CD4-positive, CD25-positive, alpha-beta regulatory T cell (primary cell): ENCODE measurements at places on chromosomes 2 and 18.

GRCh38 chr18:12308386-12309100 is 502 bp downstream of the TUBB6 start:
- DNase-seq = peak; percentile 31

DNA sequence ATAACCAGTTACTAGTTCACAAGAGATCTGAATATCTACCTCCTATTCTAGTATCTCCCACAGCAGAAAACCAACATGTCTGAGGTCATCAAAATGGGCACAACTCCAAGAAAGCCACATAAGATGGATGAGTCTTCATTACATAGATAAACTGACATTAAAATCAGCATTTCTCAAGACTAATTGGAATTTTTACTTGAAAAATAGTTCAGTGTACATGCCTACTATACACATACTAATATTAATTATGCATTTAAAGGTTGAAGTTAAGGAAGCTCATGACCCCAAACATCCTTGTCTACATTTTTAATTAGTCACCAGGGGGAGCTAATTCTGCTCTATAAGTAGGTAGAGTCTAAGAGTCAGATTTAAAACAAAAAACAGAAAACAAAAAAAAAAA is 41.9 kb downstream of the ZNF521 start:
- DNase-seq = peak; percentile 1

- no peak for DNase-seq
Measured at GRCh38 chr2:147439986-147440385, 404.8 kb upstream of the ACVR2A start.

DNA sequence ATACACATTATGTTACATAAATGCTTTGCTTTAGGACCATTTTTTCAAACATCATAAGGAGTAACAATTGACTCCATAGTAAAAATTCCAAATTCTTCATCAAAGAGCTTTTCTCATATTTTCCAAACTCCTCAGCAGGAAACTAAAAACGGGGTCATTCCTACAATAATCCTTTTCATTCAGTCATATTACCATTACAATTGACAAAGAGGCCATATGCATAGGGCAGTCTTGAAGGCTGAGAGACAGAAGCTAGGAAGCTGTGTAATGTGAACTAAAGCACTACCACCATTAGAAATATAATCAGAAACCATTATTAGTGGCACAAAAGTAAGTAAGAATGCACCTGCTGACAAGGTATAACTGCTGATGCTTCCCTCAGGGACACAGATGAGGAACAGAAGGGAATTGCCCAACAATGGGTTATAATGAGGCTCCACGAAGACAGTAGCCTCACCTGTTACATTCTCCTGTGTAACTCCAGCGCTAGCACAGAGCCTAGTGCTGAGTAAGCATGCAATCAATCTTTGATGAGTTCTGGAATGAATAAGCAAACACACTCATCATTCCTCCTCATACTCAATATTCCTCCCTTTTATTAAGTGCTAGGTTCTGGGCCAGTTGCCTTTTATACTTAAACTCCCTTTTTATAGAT is 942.3 kb downstream of the CPS1 start:
- no peak for DNase-seq

- no peak for DNase-seq
Measured at GRCh38 chr2:7681881-7682461, 764.8 kb downstream of the RNF144A start.

DNA sequence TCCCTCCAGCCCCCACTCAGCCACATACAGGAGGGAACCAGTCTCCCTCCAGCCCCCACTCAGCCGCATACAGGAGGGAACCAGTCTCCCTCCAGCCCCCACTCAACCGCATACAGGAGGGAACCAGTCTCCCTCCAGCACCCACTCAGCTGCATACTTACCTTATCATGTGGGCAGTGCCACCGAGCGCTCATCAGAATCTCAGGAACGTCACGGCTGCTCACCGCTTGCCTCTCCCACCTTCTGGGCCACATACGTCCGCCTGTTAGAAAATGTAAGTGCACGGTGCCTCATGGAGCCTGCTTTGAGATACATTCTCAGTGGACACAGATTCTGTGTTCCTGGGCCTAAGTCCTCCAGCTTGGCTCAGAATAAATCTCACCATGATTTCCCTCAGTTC is 124.8 kb downstream of the PXDN start:
- DNase-seq = no peak

DNA sequence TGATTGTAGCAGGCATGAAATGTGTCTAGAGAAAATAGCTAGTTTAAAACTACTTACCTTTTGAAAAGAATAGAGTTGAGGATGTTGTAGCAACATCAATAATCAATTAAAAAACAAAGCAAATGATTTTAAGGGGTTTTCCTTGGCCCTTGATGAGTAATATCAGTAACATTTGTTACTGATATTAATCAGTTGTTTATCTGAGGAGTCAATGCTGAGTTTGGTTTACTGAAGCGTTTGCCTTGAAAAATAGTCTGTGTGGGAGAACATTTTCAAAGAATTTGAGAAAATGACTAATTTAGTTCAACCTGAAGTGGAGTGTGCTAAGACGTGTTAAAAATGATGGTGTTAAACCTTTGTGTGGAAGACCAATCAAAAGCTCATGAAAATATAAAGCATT is 9.3 kb downstream of the PTH2R start:
- no peak for DNase-seq

- no peak for DNase-seq
Measured at GRCh38 chr2:54901224-54901986, 148.8 kb downstream of the RTN4 start.

DNA sequence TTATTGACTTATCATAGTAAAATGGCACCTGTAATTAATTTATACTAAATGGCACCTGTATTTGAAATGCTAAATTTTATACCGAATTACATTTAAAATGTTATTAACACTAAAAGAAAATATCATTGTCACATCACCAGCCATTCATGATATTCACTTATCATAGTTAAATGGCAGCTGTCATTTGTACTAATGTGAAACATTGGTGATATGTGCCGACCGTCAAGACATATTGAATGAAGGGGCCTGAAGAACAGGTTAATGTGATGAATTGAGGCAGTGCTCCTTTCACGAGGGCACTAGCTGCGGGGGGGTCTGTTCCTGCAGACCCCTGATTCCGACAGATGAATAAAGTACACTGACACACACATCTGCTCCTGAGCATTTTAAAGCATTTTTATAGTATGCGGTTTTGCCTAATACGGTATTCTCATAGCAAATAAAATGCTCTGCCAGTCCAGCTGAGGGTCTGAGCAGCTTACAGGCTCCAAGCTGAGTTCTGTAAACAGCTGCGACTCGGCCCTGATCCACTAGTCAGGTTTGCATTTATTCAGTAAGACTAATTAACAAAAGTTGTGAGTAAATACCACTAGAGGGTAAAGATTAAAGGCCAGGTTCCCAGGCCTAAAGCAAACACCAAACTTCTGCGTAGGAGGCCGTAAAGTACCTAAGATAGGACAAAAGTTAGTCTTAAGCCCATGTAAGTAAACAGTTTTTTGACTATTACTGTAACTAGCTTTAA is 593.4 kb upstream of the NETO1 start:
- DNase-seq = no peak

DNA sequence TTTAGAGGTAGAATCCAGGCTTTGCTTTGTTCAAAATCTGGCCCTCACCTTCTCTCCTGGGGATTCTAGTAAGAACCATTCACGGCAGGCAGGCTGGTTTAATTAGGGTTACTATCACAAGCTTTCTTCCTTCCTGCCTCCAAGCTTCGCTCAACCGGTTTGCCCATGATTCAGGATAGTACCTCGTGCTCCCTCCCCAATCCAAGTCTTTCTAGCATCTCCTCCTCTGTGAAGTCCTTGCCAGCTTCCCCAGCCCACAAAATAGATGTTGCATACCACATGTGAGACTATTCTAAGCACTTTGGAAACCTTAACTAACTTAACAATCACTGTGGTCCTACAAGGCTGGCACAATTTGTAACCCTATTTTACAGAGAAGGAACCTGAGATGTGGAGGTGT is 135.1 kb downstream of the SOCS6 start:
- DNase-seq = no peak

DNA sequence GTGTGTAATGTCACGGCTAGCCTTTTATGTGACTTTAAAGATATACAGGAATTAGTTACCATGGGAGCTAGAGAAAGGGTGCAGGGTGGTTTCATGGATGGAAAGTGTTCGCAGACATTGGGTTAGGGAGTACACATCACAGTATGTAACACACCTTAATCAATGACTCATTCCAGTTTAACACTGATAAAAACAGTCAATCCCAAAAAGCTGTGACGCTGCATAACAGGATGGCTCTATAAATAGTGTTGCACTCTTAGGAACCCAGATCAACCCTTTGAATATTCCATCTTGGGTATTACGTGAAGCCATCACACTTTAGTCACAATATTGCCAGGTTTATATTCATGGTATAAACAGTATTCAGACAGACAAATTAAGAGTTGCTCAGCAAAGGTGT is 33.6 kb downstream of the CAB39 start:
- DNase-seq = no peak

DNA sequence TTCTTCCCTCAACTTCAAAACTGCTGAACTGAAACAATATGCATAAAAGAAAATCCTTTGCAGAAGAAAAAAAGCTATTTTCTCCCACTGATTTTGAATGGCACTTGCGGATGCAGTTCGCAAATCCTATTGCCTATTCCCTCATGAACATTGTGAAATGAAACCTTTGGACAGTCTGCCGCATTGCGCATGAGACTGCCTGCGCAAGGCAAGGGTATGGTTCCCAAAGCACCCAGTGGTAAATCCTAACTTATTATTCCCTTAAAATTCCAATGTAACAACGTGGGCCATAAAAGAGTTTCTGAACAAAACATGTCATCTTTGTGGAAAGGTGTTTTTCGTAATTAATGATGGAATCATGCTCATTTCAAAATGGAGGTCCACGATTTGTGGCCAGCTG is 8.4 kb downstream of the HOXD8 start:
- no peak for DNase-seq

- DNase-seq = no peak
Measured at GRCh38 chr18:25662272-25662671, 310.3 kb upstream of the ZNF521 start.

GRCh38 chr2:135657806-135658582 is 83.7 kb upstream of the UBXN4 start:
- peak; percentile 57 for DNase-seq

- DNase-seq = no peak
Measured at GRCh38 chr2:36812196-36812595, 115.7 kb downstream of the VIT start.

DNA sequence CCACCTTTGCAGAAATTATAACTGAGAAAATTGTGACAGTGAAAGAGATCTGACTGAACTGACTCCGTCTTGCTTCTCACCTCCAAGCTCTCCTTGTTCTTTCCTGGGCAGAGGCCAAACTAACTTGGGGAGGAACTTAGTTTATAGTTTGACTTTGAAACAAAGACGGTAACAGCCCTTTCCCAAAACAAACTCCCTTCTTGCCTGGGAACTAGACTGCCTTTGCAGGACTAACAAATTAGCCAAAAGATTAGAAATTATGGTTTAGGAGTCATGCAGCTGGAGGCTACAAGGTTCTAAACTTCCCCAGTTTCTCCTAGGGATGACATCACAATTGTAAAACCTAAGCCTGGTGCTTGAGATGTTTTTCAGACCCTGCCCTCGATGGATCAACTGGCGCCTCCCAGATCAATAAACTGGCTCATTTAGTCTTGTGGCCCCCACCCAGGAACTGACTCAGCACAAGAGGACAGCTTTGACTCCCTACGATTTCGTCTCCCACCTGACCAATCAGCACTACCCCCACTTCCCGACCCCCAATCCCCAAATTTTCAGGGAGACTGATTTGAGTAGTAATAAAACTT is 137.7 kb downstream of the ALPK2 start:
- DNase-seq = no peak

DNA sequence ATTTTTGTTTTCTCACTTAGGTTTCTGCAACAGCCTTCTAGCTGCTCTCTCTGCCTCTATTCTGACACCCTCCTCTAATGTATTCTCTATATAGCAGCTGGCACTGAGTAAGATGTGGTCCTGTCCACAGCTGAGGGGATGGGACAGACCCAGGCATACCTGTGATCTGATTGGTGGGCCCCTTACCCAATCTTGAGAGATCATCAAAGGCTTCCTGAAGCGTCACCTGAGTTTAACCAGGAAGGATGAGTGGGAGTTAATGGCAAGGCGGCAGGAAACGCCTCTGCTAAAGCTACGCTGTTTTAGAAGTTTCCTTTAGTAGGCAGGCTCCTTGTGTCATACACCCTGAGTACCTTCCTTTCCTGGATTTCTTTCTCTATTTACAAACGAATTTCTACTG is 5.7 kb upstream of the TET3 start:
- DNase-seq = peak; percentile 70

- DNase-seq = no peak
Measured at GRCh38 chr18:6405237-6406074, 9.3 kb downstream of the L3MBTL4 start.

GRCh38 chr2:45114221-45114955 is 105.1 kb upstream of the SIX2 start:
- DNase-seq = no peak

DNA sequence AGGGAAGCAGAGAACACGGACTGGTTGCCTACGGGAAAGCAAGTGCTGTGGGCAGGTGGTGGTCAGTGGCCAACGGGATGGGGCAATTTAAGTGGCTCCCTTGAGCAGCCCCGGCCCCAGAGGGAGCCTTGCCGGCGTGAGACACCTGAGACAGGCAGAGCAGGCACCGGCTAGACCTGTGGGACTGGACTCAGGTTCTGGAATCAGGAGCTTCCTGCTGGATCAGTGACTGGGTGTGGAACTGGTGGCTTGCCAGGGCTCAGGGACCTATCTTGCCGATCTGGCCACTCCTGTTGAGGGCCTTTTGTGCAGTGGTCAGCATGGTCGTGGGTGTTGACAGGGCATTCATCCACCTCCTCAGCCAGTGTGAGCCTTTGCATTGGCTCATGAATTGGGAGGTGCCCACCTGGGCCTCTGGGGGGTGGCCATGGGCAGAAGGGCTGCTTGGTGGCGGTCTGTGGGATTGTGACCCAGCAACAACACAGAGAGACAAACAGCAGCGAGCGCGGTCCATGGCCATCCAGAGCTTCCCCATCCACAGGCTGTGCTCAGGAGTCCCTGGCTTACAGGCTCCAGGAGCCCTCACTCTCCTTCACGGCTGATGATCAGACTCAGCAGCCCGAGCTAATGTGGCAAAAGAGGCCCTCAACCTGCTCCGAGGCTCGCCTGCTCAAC is 85.4 kb upstream of the ZNF516 start:
- DNase-seq = no peak

DNA sequence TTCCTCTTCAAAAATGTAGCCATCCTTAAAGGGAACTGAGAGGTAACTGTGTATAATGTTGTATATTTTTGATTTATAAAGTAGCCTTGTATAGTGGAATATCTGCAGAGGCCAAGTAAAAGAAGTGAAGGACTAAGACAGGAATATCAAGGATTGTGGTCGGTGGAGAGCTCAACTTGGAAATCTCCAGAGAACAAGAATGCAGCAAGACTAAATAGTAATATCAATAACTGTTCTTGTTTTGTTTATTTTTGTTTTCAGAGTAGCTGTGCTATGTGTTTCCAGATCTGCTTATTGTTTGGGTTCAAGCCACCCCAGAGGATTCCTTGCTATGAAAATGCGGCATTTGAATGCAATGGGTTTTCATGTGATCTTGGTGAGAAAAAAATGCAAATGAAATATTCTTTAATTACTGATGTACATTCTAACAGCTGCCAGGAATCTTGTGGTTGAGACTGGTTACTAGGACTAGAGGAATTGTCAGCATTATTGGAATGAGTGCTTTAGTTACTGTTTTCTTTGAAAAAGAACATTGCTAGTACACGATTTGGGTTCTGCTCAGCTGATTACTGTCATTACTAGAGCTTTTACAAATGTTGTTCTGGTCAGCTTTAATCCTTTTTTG is 25.0 kb downstream of the FASTKD2 start:
- DNase-seq = no peak
